Left colon (tissue), 2 donors: ENCODE measurements at places on chromosomes 5 and 9.

DNA sequence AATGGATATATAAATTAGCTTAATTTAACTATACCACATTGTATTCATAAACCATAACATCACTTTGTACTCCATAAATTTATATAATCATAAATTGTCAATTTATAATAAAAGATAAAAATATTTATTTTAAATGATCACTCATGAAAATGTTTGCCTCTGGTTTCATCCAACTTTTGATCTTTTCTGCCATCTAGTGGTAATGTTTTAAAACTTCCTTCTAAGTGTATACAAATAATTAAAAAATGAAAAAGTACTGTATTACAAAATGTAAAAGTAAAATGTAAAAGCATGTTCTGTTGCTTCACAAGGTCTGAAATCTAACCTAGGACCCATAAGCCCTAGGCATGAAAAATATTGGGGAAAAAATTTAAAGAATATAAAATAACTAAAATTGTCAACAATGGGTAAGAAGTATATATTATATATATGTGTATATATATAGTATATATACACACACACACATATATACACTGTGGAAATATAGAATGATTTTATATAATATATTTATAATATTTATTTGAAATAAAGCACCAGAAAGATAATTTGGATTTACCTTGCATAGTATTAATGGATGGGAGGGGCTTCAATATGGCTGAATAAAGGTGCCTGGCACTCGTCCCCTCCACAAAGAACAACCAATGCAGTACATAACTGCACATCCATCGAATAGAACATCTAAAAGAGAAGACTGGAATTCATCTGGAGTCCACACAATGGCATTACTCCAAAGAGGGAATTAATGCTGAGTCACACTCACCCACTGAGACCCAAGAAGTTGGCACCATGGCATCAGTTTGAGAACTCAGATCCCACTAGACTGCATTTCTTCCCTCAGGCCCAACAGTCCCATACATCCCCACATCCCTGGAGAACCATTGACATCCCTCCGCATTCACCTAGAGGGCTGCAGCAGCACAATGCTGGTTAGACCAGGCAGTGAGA lies 32.5 kb downstream of the ANXA1 start:
- no peak for DNase-seq

DNA sequence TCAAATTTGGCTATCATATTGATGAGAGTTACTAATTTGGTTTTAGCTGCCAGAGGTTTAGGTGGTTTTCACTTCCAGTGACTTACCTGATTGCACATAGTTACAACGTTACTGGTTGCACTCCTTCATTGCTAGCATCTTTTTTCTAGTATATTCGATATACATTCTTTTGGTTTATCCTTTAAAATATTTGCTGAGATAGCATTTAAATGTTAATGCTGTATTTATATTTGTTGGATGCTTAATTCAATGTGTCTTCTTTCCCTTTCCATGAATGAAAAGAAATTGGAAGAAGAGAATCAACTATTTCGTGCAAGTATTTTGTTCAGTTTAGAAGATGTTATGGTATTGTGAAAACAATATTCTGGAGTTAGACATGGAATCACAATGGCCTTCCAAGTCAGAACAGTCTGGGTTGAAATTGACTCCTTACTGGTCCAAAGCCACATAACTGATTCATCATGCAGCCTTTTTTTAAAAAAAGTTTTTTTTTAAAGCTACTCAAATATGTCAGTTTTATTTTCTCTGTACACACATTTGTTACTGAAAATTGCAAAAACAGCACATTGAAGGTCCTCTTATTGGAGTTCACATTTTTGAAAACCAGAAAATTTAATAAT lies 2.2 kb downstream of the SPIN1 start:
- no peak for DNase-seq

DNA sequence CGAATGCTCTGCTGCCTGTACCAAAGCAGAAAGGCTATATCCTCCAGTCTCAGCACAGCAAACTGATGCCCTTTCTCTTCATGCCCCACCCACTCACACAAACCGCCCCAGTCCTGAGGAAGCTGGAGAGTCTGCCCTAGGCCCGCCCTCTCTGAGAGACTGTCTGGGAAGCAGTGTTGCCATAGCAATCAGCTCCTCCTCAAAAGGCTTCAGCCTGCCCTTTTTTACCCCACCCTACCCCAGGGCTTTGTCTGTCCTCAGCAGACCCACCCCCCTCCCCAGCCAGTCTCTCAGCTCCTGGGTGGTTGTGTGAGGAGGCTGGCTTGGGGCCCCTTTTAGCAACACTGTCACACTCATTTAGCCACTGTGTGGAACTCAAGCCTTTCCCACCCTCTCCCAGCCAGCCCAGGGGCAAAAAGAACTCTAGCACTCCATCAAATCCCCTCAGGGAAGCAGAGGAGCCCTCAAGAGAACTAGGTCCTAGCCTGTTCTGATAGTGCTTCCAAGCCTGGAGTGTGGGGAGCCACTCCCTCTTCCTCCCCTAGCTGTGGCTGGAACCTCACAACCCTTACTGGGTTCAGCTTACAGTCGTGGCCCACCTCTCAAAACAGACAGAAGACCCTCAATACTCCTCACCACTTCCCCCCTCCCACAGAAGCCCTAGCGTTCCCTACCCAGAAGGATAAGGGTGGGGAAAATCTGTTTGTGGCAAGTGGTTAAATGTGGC lies 1.4 kb downstream of the ATOSB start:
- peak; percentile 83 for DNase-seq

DNA sequence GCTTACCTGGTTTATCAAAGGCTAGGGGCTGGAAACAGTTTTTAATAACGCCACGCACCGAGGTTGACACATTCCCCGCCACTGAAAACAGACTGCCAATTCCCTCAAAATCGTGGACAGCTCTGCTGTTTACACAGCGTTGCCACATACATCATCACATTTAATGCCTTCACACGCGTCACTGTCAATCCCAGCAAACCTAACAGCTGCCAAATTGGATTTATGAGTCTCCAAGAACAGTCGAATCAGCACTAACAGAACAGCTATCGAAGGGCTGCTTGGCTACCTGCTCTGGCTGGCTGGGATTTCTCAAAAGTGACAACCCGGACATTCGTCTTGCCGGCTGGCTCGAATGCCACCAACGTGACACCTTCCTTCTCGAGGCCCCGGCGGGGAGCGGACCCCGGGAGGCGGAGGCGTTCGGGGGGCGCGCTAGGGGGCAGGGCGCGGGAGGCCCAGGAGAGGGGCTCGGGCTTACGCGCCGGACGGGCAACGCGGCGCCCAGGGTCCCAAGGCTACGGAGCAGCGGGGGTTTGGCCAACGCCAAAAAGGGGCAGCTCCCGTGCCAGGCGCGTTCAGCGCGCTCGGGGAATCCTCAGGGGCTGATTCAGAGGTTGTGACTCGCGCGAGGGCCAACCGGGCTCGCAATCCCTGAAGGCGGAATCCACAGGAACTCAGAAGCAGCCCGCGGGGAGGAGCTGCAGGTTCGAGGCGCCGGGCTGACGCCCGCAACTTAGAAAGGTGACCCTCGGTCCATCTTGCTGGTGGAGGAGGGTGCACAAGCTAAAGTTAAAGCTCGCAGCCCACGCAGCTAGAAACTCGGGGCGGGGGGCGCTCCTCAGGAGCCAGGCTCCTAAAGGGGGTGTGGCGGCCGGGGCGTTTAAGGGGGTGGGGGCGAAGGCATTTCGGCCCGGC lies 1.2 kb downstream of the CDC14B start:
- DNase-seq: peak; percentile 39

DNA sequence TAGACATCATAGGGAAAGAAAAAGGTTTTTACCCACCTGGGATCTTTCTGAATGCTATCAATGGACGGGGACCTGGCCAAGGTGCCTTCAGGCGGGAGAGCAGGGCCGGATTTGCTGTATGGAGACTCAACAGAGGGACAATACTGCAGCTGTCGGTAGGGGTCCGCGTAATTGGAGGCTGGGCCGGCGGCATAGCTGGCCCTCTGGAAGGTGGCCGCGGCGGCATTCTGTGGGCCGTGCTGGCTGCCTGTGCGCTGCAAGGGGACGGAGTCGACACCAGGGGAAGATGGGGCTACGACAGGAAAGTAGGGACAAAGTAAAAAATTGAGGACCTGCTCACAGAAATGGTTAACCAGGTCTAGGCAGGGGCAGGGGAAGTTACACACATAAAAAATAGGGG lies 557.9 kb downstream of the CTNND2 start:
- no peak for DNase-seq

DNA sequence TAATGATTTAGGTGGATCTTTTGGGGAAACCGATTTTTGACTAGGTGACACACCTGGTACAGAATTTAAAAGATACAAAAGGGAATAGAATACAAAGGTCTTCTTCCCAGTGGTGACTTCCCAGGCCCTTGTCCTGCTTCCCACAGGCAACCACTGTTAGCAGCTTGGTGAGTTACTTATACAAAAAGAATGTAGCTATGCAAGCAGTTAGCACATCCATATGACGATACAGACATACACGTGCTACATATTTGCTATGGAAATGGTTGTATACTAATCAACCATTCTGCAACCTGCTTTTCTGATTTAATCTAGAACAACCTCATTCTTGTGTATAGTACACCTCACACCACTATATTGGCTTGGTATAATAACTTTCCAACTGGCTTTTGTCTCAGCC lies 51.0 kb downstream of the OTULIN start:
- DNase-seq: no peak

DNA sequence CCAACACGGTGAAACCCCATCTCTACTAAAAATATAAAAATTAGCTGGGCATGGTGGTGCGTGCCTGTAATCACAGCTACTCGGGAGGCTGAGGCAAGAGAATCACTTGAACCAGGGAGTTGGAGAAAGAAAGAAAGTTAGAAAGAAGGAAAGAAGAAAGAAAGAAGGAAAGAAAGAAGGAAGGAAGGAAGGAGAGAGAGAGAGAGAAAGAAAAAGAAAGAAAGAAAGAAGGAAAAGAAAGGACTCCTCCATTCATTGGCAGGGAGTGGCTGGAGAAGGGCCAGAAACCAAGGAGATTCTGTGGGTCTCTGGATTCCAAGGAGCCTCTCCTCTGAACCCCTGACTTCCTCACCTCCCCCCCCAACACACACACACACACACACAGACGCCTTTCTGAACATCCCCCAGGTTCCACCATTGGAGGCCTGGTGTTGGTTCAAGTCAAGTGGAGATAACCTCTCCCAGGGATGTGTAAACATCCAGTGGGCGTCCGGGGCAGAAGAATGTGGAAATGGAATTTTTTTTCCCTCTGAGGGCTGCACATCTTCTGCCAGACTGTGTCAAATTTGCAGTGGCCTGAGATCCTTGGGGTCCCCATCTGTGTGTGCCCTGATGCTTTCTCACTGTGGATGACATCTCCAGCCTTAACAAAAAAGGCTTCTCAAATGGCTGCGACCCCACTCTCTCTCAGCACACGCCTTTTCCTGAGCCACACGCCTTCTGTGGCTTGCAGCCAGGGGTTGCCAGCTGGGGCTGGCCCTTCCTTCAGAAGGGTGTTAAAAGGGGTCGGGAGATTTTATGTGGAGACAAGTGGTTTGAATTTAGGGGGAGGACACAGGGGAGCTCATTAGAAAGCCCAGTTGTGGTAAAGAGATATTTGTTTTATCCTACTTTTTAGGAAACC lies 109.3 kb upstream of the HAND1 start:
- no peak for DNase-seq
